ENCODE measurements at places on chromosomes 6 and 20.
A peak's percentile ranks its signal among the peaks of the same experiment; 100 is the strongest.

- no peak for DNase-seq
Observed at GRCh38 chr6:107638493-107638892, 148.6 kb downstream of the SOBP start.

DNA sequence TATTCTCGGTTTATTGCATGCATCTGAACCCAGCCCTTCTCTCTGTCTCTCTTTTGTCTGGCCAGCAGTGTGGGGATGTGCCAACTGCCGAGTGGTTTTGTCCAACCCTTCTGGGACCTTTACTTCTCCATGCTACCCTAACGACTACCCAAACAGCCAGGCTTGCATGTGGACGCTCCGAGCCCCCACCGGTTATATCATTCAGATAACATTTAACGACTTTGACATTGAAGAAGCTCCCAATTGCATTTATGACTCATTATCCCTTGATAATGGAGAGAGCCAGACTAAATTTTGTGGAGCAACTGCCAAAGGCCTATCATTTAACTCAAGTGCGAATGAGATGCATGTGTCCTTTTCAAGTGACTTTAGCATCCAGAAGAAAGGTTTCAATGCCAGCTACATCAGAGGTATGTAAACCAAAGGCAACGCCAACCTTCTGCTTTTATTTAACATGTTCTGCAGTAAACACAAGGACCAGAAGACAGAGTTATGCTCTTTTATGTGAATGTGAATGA is 65.8 kb downstream of the ADGRG6 start:
- no peak for DNase-seq

DNA sequence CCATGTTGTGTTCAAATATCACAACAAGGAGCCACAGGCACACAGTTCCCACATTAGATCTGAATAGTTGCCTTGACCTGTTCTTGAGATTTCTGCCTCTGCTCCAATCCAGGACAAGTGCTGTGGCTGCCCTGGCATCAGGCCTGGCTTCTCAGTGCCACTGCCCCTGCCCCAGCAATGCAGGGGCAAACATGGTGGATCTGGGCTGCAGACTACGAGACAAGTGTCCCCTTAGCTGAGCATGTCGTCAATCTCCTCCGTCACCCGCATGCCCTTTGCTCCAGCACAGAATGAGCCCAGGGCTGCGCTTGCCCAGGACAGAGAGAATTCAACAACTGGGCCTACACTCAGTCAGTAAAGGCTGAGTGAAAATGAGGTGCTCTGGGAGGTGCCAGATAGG is 201.6 kb downstream of the SYNDIG1 start:
- no peak for DNase-seq

GRCh38 chr6:31114970-31115849 is 610 bp downstream of the PSORS1C1 start:
- DNase-seq = no peak

DNA sequence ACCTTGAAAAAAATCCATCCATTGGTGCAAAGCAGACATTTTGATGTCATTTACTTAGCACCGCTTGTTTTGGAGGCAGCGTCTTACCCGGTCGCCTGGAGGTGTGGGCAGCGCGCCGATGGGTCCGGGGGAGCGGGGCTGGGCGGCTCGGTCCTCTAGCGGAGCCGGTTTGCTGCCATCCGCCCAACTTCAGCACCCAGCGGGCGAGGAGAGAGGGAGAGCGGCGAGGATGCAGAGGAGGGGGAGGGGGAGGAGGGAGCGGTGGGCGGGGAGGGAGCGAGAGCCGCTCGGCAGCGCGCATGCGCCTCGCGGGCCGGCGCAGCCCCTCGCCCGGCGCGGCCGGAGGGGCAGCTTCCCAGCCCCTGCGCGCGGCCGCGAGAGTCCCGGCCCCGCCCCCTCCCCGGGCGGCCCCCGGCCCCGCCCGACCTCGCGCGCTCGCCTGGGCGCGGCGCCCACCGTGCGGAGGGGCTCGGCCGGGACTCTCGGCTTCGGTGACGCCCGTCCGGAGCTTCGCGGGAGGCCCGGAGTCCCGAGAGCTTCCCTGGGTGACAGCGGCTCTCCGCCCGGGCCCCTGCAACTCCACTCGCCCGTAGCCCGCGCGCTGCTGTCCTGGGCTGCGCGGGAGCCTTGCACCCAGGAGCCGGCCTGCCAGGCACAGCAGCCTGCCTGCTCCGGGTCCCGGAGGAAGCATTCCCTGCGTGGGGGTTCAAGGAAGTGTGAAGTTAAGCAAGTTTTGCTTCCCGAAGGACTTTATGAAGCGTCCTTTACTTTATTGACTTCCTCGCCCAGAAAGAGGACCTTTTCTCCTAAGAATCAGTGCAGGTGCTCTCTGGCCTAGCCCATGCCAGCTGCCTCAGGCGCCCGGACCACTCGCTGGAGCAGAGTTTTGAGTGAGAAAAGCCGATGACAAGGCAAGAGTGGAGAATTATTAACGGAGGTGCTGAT is at the start of gene RGS17:
Gene RGS17 (minus strand): TSS at position 246 of the 945 bp plus-strand sequence. CDS start 87,264 bp downstream, outside the sequence.
- peak; percentile 13 for DNase-seq

DNA sequence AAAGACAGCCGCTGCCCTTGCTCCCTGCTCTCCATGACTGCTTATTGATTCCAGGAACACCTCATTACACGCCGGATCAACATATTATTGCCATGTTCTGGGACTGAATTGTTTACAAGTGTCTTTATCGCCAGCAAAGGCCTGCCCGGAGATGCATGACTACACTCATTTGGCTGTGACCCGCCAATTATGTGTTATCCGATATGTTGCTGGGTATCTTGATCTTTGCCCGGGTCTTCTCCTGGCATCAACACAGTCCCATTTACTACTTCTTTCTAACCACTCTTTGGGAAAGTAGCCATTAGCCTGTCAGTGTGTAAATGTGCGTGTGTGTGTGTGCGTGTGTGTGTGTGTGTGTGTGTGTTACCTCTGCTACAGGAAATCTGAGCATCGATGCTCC is 15.4 kb downstream of the LINC00237 start:
- DNase-seq = no peak
